ENCODE measurements at places on chromosomes 16 and 17. TPM values are rescaled to one million over a fixed set of nuclear protein-coding genes. Genes with fewer than 3 reads are reported as not detected.

DNA sequence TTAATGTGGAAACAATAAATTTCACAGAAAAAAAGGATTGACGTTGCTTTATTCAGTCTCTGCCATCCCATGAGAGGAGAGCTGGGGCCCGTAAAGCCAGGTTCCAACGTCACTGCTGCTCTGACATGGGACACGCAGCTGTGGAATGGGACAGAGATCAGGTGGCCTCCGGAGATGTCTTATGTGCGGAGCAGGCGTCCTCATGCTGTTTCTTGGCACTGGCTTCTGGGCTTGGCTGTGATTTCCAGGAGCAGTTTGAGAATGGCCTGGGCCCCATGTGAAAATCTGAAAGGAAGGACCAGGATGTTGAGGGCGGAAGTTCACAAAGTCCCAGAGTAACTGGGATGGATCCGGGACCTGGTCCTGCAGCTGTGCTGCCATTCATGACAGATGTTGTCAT lies 32.4 kb downstream of the NDEL1 start:
- H3K27me3 ChIP-seq = no peaks in the 10 kb centered on the region
- H3K36me3 ChIP-seq = no peaks in the 10 kb centered on the region
- no peak overlapping the region for H3K27ac ChIP-seq
- H3K4me3 ChIP-seq = no peak overlapping the region
- H3K4me1 ChIP-seq = no peaks in the 10 kb centered on the region
- no peak for DNase-seq

- no peak overlapping the region for H3K4me3 ChIP-seq
- no peaks in the 10 kb centered on the region for H3K27me3 ChIP-seq
- H3K27ac ChIP-seq = no peak overlapping the region
- H3K4me1 ChIP-seq = no peaks in the 10 kb centered on the region
- DNase-seq = no peak
- H3K36me3 ChIP-seq = no peaks in the 10 kb centered on the region
Measured at GRCh38 chr17:70987867-70988340, 818.6 kb downstream of the KCNJ2 start.

GRCh38 chr17:65121368-65121767 lies 15.8 kb upstream of the RGS9 start:
- DNase-seq = no peak
- H3K27ac ChIP-seq = no peak overlapping the region
- H3K27me3 ChIP-seq = no peaks in the 10 kb centered on the region
- H3K36me3 ChIP-seq = no peaks in the 10 kb centered on the region
- H3K4me3 ChIP-seq = no peak overlapping the region

DNA sequence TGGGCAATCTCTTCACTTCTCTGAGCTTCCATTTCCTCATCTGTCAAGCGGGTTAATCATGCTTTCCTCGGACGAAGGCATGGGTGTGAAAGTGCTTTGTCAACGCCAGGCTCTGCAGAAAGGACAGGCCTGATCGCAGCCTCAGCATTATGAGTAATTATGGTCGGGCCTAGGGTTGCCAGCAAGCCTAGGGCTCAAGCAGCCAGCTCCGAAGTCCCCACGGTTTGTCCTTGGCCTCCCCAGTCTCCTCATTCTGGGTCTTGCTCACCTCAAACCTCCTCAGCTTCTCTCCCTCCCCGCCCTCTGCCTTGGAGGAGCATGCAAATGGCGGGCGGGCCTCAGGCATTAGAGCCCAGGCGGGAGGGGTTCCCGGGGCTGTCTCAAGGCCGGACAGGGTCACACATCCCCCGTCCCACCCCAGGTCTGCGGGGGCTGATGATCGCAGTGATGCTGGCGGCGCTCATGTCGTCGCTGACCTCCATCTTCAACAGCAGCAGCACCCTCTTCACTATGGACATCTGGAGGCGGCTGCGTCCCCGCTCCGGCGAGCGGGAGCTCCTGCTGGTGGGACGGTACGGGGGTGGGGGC lies 10.2 kb upstream of the FAM83G start:
- H3K36me3 ChIP-seq = no peaks in the 10 kb centered on the region
- no peaks in the 10 kb centered on the region for H3K27me3 ChIP-seq
- no peak overlapping the region for H3K27ac ChIP-seq

DNA sequence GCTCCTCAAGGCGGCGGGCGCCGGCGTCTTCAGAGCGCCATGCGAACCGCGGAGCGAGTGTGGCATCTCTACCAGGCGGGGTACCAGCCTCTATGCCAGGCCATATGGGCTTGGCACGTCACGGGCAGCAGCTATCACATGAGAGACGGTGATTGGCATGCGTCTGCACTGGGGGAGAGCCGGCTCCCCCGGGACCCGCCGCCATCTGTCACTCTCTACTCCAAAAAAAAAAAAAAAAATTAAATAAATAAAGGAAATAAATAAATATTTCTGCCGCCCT lies at the start of gene NEUROD2:
NEUROD2 (minus strand) TSS at position 70 of the 280 bp plus-strand sequence. CDS start 1,321 bp downstream, outside the sequence.
- no peak within 1 kb of the TSS for H3K4me3 ChIP-seq
- no peak for DNase-seq
- no peaks in the 10 kb centered on the region for H3K36me3 ChIP-seq
- no peaks in the 10 kb centered on the region for H3K27me3 ChIP-seq

GRCh38 chr17:81406117-81406953 lies 11.1 kb downstream of the BAHCC1 start:
- no peak overlapping the region for H3K27ac ChIP-seq
- H3K36me3 ChIP-seq = no peaks in the 10 kb centered on the region
- H3K4me3 ChIP-seq = no peak overlapping the region
- H3K4me1 ChIP-seq = peaks cover 25% of the 10 kb centered on the region

The SMARCE1 gene
- total RNA-seq = 50.8 TPM

The ORMDL3 gene
- 65.6 TPM for total RNA-seq

The KRT14 gene
- 2.3 TPM for total RNA-seq

The ACTG1 gene
- total RNA-seq = 1,790 TPM

Data from body of pancreas (tissue), 4 donors.